ENCODE measurements at places on chromosomes 11 and 22.

GRCh38 chr11:72040491-72041363 is 39.6 kb downstream of the NUMA1 start:
- DNase-seq: peak; percentile 91

DNA sequence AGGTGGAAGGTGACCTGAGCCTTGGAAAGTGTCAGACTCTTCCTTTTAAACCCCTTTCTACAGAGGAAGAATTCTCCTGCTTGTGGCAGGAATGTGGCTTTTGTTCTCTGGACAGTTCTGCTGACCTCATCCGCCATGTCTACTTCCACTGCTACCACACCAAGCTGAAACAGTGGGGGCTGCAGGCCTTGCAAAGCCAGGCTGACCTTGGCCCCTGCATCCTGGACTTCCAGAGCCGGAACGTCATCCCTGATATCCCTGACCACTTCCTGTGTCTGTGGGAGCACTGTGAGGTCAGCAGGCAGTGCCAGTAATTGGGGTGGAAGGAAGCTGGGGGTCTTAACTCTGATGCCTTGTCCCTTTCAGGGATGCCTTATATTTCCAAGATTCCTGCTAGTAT is 9.3 kb downstream of the HINFP start:
- no peak for DNase-seq

- DNase-seq: no peak
These were observed 2.5 kb downstream of the CNIH2 start for GRCh38 chr11:66280428-66280827.

DNA sequence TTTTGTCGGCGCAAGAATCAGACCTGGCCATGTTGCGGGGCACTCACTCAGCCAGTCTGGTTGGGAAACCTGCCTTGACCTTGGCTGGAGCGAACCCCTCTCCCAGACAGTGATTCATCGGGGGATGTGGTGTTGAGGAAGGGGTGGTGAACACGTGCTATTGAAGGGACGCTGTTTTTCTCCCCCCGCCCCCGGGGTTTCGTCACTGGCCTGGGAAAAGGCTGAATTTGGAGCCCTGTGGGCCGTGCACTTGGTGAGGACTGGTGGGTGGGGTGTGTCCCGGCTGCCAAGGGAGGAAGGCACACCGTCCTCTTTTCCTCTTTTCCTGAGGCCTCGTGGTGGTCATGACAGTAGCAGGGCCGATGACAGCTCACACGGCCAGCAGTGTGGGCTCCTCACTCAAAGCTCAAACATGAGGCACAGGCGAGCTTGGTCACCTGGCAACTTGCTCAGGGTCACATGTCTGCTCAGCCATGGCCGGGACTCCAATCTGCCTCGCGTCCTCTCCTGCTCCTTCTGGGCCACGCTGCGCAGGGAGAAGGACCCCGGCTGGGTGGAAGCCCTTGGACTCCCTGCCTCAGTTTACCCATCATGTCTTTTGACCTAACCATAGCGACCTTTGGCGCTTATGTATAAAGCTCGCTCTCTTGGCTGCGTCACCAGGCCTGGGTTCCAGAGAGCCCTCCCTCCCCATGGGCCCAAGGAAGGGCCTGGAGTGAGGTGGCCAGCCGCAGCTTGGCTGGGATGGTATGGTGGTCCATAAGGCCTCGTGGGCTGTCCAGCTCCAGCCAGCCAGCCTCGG is 49.4 kb downstream of the SMIM38 start:
- no peak for DNase-seq

DNA sequence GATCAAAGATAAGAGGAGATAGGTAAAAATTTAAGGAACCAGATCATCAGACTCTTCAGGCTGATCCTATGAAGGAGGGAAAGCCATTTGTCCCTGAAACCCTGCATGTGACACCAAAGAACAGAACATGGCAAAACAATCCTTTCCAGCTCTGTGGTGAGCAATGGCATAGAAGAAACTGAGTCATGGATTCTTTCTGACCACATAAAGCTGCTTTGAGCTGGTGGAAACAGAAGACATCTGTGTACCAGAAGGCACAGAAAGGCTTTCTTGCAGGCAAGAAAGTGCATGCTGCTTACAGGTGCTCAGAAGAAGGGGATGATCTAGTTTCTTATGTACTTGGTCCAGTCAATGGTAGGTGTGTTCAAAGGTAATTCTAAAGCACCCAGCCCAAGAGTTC is 45.0 kb upstream of the APOA1 start:
- DNase-seq: no peak

DNA sequence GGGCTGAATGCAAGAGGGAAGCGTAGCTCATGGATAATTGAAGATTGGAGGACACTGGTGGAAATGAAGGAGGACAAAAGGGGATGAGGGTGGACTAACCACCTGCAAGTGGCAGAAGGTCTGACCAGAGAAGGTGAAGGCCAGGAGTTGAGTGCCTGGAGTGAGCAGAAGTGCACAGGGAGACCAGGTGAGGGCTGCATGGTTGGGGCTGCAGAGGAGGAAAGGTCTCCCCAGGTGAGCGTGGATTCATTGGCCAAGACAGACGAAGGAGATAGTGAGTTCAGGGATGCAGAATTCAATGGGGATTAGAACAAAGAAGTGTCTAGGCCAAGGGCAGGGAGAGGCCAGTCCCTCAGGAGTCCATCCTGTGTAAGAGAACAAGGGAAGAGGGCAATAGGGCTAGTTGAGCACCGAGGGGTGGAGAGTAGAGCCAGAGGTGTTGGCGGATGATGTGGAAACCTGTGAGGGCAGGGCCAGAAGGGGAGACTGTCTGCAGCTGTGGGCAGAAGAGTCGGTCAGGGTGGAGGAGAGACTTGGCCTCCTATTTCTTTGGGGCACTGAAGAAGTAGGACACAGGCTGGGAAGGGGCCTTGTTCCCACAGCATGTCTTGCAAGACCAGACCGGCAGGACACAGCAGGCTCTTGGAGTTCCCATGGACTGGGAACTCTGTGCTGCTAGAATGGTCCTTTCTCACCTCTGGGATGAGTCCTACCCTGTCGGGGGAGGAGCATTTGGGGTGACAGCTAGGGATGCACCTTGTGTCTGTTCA is 6.7 kb downstream of the TRIM29 start:
- no peak for DNase-seq

DNA sequence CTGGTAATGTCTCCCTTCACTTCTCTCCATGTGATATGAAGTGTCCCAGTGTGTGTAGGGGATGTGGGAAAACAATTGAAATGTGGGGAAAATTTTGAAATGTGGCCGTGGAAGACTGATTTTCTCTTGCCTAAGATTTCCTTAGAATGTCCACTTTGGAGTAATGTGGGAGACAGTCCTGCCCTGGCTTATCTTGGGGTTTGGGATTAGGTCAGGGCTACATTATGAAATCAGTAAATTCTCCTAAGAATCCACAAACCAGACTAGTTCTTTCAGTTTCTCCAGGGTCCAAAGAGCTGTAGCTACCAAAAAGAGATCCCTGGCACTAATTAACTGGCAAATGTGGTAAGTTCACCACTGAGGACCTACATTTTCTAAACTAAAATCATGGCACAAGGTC is 22.8 kb downstream of the YPEL4 start:
- no peak for DNase-seq

DNA sequence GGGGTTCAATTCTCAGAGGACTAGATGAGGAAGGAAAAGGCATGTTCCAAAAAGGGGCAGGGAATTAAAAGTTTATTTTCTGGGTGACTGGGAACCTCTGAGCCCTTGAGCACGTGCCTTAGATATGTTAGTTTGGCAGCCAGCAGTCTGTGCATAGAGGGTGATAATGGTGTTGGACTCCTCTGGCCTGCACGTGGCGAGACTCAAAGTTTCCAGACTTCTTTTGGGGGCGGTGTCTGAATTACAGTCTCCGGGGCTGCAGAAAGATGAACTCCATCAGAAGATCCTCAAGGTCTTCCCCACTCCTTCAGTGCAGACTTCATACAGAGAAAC is 861 bp upstream of the ZNRF3 start:
- peak; percentile 52 for DNase-seq

DNA sequence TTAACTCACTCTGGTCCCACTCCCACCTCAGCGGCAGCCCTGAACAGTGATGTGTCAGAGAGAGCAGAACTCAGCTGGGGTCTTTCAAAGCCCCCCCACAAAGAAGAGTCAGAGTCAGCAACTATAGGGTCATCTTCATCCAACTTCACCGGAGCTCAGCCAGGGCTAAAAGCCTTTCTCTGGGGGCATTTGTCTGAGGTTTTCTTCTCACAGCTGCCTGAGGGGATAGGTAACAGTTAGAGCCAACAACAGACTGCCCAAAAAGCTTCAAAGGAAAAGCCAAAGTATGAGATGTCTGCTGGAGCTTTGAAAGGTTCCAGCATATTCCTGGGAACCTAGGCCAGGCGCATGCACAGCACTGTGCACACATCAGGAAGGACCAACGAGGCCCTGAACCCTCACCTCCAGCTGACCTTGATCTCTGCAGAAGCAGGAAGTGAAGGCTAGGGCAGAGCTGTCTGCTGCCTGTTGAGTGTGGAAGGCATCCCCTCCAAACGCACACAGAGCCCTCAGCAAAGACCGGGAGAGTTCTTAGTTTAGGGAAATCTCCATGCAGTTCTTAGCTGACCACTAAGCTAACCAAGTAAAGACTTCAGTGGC is 28.1 kb upstream of the COMT start:
- DNase-seq: no peak

GRCh38 chr11:2849994-2850770 is 35.4 kb downstream of the CDKN1C start:
- no peak for DNase-seq

GRCh38 chr22:41517172-41518047 is 26.9 kb downstream of the POLR3H start:
- peak; percentile 52 for DNase-seq

- DNase-seq: no peak
These were observed 12.1 kb downstream of the CHST1 start for GRCh38 chr11:45653277-45653676.

DNA sequence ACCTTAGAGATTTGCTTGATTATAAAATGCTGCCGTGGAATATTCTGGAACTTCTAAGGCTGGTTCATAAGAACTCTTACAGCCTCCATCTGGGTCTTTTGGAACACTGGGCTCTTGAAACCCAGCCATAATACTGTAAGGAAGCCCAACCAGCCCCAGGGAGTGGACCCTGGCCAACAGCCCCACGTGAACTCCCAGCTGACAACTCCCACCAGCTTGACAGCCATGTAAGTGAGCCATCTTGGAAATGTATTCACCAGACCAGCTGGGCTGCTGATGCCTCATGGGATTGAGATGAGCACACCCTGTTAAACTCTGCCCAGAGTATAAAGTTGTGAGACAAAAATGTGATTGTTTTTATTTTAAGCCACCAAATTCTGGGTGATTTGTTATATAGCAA is 378.7 kb upstream of the RAG2 start:
- DNase-seq: no peak

DNA sequence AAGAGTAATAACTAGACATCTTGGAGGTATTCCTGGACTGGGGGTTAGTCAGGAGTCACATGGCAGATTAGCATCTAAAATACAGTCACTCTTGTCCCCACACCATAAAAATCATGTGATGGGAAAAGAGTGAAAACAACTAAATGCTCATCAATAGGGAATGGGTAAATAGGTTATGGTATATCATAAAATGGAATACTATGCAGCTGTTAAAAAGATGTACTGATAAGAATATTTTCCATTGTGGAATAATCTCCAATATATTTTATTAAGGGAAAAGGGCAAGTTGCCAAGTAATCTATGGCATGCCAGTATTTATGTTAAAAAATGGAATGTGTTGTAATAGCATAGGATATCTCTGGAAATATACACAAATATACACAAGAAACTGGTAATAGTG is 6.6 kb upstream of the PIK3C2A start:
- no peak for DNase-seq

GRCh38 chr11:66861774-66862558 is 5.1 kb downstream of the LRFN4 start:
- DNase-seq: no peak

DNA sequence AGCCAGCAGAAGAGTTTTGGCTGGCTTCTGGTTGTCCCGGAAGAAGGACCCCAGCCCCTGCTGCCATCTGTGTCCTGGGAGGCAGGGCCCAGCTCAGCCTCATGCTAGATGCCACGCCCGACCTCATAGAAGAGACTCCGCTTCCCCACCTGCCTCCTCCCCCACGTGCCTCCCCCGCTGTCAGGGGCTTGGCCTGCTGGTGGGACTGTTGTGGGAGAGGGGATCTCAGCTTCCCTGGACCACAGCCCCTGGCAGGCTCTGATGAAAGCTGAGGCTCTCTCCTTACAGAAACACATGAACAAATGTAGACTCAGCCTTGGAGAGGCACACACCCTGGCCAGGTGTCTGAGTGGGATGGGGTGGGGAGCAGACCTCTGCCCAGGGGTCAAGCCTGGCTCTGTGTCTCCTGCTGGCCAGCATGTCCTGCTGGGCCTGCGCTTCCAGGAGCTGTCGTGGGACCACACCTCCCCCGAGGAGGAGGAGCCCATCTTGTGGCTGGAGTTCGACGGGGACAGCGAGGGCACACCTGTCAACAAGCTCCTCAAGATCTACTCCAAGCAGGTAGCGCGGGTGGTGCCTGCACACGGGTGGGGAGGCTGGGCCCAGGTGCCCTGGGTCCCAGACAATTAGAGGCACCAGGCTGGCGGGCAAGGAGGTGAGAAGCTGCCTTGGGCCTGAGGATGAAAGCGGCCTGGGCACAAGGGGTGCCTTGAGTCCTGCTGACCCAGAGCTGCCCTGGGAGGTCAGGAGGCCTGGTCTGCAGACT is 14.1 kb downstream of the FRMD8 start:
- no peak for DNase-seq

DNA sequence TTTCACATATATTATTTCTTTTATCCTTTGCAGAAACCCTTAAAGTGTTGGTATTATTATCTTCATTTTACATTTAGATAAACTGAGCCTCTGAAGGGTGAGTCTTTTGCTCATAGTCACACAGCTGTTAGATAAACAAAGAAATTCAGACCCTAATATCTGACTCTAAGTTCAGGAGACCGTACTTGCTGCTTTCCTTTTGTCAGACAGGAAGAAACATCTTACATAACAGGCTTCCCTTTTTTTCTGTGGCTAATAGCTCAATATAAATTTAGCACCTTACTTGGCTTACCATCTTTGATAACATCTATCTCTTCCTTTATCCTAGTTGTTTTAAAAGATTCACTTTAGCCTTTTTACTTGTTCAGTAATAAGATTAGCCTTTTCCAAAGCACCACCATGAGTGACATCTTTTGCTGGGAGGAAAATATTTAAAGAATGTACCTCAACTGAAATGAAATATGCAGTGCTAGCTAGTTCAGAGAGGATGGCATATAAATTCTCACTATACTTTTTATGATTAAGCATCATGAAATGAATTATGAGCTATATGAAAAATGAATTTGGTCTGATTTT is 128.6 kb downstream of the WNT11 start:
- no peak for DNase-seq

- no peak for DNase-seq
These were observed 76.8 kb upstream of the SUSD2 start for GRCh38 chr22:24104307-24105012.

- no peak for DNase-seq
These were observed 53.1 kb upstream of the SLC22A12 start for GRCh38 chr11:64537876-64538275.

DNA sequence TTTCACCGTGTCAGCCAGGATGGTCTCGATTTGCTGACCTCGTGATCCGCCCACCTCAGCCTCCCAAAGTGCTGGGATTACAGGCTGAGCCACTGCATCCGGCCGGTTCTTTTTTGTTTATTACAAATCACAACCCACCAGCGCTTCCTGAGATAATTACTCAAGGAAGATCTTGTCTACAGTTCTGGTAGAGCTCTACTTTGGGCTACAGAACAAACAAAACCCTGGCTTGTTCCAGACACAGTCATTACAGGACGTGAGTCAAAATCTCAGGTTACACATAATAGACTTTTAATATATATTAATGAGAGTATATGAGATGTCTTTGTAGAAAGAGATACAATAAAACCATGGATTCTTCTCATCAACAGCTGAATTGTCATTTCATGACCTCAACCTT is 42.8 kb upstream of the NUP50 start:
- no peak for DNase-seq
